Activated CD4-positive, alpha-beta T cell treated with anti-CD3 and anti-CD28 coated beads, Interleukin-2, amount 10 ng/mL, durations not matched to agents 7 days and 5 days (primary cell): ENCODE measurements at places on chromosomes 6 and 20. TPM values are rescaled to one million over a fixed set of nuclear protein-coding genes. Genes with fewer than 3 reads are reported as not detected.

SNAP25 gene
- not detected for total RNA-seq

MTRF1L gene
- total RNA-seq, result 16.8 TPM

MYL9 gene
- 0.42 TPM for total RNA-seq

PKIB gene
- 1.3 TPM for total RNA-seq

FOXQ1 gene
- not detected for total RNA-seq

MLN gene
- not detected for total RNA-seq

SIRPD gene
- total RNA-seq, result 0.27 TPM

SEL1L2 gene
- not detected for total RNA-seq

TBC1D32 gene
- total RNA-seq, result 12.4 TPM

ELMO2 gene
- 75.2 TPM for total RNA-seq

ESR1 gene
- total RNA-seq, result 1.00 TPM

BNIP5 gene
- not detected for total RNA-seq

HLA-B gene
- 4,702 TPM for total RNA-seq

SLC22A3 gene
- not detected for total RNA-seq

MUC21 gene
- not detected for total RNA-seq

DNA sequence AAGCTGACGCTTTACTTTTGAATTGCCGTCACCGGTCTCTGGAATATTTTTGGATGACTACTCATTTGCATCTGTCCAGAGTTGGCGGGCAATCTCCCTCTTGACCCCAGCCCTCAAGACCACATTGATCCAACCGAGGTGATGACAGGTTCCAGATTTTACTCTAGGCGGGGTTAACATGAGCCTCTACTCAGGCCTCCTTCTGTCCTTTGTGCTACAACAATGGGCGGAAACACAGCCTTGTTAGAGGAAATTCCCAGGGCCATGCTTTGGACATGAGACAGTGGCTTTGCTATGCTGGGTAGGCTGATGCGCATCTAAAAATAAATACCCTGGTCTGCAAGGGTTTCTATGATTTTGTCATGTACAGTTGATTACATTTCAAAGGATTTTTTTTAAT, 27.0 kb upstream of the ADGRF5 start:
- no peak for DNase-seq

DNA sequence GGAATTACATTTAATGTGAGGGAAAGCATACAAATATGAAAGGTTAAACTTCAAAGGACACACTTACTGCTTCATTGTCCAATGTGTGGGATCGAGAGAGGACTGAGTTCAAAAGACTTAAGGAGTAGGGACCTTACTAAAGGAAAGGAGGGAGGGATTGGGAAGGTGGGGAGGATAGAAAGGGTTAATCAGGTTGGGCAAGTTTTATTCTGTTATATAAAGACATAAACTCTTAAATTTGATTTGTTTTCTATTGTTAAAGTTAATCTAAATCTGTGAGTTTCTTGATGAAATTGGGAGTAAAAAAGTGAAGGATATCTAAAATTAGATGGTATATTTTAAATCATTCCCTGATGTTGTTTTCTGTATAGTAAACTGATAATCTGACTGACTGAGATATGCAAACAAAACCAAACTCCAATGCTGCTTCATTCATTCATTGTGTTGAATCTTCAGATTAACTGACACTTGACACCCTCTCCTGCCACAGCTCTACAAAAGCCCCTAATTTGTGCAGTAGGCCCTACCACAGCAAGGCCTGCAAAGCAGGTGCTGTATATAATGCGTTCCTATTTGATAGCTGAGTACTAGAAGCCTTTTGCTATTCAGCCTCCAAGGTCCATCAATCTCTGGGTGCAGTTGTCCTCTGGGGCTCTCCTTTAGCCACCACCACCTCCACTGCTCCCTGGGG, 1.3 kb upstream of the UBE2J1 start:
- no peak for DNase-seq

- DNase-seq, result no peak
Measured at GRCh38 chr6:121826156-121826810, 390.8 kb downstream of the GJA1 start.

GRCh38 chr6:44660561-44661220, 273.2 kb downstream of the CDC5L start:
- no peak for DNase-seq

DNA sequence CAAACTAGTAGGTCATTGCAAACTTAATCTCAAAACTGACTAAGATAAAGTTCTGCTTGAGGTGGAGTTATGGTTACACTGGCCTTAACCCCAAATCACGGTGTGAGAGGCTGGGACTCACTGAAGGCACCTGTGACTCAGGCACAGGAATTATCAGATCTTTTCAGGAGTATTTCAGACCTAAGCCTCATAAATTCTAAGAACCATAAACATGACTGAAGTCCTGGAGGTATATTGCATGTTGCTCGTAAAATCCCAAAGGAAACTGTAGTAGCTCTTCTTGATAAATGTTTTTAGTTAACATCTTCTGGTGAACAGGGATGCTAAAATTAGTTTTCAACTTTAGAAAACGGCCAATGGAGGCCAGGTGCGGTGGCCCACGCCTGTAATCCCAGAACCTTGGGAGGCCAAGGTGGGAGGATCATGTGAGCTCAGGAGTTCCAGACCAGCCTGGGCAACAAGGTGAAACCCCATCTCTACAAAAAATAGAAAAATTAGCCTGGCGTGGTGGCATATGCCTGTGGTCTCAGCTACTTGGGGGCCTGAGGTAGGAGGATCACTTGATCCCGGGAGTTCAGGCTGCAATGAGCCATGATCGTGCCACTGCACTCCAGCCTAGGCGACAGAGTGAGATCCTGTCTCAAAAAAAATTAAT, 36.5 kb downstream of the DZANK1 start:
- no peak for DNase-seq

DNA sequence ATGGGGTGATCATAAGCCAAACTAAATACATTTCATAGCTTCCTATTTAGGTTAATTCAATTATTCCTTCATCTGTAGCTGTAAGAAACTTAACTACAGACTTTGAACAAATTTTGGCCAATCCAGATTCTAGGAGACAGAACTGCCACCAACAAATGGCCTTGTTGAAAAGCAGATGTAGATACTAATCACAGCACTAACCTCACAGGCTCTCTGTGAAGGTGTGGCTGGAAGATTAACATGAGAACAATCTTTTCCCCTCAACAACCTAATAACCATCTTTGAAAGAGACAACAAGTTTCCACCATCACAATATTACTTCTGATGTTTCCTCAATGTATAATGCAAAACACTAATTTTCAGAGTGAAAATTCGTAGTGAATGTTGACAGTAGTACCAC, 87.8 kb downstream of the SESN1 start:
- no peak for DNase-seq

DNA sequence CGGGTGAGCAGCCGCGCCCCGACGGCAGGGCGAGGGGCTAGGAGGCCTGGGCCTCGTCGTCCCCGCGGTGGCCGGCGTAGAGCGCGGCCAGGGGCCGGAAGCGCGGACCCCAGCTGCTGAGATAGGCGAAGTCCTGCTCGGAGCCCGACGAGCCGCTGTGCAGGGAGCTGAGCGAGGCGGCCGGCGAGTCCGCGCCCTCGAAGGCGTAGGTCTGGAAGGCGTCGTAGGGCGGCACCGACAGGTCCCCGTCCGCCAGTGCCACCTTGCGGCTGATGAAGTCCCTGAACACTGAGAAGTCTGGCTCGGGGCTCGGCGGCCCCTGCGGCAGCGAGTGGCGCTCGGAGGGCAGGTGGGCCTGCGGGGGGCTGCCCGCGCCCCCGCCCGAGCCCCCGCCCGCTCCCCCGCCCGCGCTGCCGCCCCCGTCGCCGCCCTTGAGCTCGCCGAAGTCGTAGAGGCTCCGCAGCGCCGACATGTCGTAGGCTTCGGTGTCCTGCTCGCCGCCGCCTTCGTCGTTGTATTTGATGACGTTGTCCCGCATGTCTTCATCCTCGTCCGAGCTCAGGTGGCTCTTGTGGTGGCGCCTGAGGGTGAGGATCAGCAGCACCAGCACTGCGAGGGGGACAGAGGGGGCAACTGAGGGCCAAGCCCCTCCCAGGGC, 56.5 kb downstream of the CD40 start:
- peak; percentile 70 for DNase-seq

DNA sequence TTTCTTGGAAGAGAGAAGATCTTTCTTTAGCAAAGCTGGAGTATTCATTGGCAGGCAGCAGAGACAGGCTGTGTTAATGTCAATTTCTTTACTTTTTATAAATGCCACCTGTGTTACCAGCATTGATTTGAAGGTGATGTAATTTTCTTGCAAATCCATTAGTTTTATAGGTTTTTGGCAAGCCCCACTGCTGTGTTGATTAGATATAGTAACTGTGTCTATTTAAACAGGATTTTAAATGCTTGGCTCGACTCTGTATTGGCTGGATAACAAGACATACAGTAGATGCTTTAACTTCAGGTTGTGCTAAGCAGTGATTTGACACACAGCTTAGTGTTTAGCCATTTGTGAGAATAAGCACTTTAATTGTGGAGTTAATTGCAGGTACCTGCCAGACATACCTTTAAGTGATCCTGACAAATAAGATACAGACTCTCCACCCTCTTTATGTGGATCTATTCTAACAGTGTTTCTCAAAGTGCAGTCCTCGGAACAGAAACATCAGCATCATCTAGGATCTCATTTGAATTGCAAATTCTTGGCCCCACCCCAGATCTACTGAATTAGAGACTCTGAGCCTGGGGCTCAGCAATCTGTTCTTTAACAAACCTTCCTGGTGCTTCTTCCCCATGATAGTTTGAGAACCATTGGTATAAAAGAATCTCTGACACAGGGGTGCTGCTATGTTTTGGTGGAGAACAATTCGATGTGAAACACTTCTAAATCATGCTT, 397.5 kb downstream of the HDGFL1 start:
- DNase-seq, result no peak

GRCh38 chr6:99521633-99522151, 6.5 kb upstream of the USP45 start:
- no peak for DNase-seq

GRCh38 chr20:21388566-21388965, 8.8 kb downstream of the NKX2-4 start:
- no peak for DNase-seq

GRCh38 chr6:154954347-154954746, 40.8 kb upstream of the TIAM2 start:
- no peak for DNase-seq

GRCh38 chr6:46888578-46888977, 33.2 kb downstream of the ADGRF5 start:
- no peak for DNase-seq

DNA sequence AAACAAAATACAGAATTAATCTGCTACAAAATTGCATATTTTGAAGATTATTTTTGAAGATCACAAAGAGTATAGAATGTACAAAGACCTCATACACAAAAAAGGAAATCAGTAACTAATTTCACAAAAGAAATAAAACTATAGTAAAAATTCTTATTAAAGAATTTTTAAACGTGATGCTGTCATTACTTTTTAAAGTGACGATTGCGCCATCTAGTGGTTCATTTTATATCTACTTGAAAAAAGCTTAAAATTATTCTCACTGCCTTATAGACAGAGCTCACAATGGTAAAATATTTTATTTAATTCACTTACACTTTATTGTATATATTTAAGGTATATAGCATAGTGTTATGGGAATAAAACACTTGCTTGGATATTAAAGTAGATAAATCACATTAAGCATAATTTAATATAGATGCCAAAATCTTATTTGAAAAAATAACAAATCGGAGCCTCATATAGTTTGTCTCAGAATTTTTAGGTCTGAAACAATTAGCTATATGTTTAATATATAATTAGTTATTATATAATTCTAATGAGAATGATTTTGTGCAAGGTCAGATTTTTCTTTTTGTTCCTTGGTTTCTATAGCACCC, 128.8 kb downstream of the PHF3 start:
- DNase-seq, result peak; percentile 22

GRCh38 chr20:2451939-2452732, 18.5 kb downstream of the SNRPB start:
- peak; percentile 79 for DNase-seq

DNA sequence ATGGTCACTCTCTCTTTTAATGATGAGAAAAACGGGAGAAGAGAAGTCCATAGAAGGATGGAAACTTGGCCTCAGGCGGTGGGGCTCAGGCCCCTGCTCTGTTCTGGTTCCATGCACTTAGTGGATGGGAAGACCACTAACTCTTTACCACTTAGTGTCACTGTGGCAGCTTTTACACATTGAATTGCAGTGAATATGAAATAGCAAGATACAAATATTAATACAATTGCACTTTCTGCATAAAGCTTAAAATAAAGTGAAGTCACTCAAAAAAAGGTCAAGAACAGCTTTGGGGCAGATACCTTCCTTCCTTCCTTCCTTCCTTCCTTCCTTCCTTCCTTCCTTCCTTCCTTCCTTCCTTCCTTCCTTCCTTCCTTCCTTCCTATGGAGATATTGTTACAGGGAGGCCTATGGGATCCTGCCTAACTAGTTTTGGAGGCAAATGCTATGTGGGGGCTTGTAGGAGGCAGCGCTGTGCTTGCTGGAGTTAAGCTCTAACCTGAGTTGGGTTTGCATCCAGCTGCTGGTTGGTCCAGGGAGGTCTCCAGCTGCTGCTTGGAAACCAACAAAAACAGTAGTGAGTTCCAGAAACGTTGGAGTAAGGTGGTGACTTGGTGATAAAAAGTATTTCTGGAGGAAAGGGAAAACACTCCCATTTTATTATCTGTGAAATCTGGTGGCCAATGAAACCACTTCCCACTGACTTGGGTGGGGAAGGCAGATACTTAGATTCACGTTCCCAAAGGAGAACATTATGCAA, 62.3 kb upstream of the NKX2-2 start:
- no peak for DNase-seq

- DNase-seq, result no peak
Measured at GRCh38 chr6:106109029-106109428, 22.9 kb downstream of the PRDM1 start.

- DNase-seq, result no peak
Measured at GRCh38 chr20:56689852-56690485, 60.9 kb downstream of the TFAP2C start.

GRCh38 chr20:40890635-40891034, 138.0 kb upstream of the TOP1 start:
- DNase-seq, result no peak

GRCh38 chr20:57283860-57284259, 17.4 kb upstream of the BMP7 start:
- DNase-seq, result no peak

DNA sequence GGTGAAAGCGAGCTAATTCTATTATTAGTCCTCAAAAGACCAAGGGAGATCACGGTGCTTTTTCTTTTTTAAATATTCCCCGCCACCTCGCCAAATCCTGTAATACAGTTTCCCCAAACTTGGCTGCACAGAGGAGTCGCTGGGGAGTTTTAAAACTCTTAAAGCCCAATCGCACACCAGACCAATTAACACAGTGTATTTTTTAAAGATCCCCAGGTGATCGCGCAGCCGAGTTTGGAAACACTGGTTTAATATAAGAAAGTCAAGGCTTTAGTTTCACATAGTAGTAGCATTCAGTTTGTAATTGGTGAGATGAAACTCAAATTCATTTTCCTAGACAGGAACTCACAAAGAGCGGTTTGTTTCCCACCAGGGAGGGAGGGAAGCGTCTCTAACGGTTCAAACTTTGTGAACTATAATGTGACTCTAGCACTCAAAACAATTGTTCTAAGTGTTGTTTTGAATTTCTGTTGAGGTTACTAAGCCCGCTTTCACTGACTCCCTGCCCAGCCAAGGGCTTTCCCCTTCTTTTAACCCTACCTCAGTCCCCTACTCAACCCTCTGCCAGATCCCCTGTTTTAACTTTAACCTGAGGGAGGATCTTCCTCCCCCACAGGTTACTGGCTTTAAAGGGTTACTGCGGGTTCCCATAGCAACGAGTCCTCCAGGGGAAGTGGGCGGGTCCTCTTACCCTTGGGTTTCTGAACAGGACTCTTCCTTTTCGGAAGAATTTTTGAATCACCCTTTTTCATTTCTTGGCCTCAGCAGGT, 25.7 kb upstream of the BTBD3 start:
- DNase-seq, result peak; percentile 75

- DNase-seq, result no peak
Measured at GRCh38 chr6:144379356-144379755, 94.2 kb downstream of the UTRN start.

- DNase-seq, result no peak
Measured at GRCh38 chr6:135451617-135452190, 45.8 kb downstream of the AHI1 start.
